ENCODE measurements at places on chromosomes 13 and 19.

- DNase-seq: no peak
Measured at GRCh38 chr19:1004204-1004802, 4.1 kb downstream of the GRIN3B start.

DNA sequence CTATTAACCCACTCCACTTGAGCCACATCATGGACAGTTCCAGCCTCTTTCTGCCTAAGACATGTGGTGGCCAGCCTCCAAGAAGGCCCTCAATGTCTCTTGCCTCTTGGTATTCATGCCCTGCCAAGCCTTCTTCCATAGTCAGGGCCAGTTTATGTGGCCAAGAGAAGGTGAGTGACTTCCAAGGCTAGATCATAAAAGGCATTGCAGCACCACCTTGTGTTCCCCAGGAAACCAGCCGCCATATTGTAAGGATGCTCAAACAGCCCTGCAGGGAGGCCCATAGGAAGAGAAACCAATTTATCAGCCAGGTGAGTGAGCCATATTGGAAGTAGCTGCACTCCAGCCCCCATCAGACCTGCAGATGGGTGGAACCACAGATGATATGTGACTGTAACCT lies 12.3 kb upstream of the DNMT1 start:
- DNase-seq: no peak

DNA sequence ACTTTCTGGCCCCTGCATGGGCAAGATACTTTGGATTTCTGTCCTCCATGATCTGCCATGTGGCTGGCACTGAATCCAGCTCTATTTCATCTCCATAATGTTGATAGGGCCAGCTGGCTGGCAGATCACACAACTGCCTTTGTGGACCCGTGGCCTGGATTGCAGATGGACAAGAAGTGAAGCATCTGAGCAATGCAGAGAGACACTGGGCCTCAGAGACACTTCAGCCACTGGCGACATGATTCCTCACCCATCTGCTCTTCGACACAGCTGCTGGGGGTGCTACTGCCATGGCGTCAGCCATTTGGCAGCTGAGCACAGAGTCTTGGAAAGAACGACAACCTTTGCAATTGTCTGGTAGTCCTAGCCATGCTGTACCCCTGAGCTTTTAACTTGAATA lies 79.5 kb upstream of the MYO16 start:
- no peak for DNase-seq

DNA sequence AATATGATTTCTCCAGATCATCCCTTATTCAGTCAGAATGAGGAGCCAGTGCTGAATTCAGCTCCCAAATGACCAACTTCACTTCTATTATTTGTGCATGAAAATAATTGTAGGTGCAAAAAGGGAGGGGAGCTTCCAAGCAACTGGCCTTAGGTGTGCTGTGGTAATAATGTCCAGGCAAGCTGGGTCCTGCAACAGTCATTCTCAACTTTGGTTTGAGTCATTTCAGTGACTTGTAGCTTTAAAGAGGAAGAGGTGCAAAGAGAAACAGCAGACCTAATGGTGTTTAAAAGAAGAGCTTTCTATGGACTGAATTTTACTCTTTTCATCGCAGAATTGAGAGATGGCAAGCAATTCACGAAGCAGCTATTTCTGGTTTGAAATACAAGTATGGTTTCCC lies 29.2 kb upstream of the FGF9 start:
- no peak for DNase-seq

DNA sequence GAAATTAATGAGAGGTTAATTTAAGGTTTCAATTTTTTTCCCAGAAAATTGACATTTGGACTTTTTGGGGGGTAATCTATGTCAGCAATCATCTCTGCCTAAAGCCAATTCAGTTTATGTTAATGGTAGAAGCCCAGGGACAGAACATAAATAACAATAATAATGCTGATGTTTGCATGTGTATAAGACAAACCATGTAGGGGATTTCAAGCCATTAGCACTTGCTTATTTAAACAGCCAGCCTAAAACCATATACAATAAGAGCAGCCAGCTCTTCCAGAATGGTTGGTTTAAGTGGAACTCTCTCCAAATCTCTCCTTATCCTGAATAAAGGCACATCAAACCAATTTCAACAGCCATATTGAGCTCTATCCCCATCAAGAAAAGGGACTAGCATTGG lies 7.0 kb upstream of the FOXO1 start:
- DNase-seq: no peak

GRCh38 chr19:41864374-41864773 lies 4.3 kb downstream of the RPS19 start:
- no peak for DNase-seq

DNA sequence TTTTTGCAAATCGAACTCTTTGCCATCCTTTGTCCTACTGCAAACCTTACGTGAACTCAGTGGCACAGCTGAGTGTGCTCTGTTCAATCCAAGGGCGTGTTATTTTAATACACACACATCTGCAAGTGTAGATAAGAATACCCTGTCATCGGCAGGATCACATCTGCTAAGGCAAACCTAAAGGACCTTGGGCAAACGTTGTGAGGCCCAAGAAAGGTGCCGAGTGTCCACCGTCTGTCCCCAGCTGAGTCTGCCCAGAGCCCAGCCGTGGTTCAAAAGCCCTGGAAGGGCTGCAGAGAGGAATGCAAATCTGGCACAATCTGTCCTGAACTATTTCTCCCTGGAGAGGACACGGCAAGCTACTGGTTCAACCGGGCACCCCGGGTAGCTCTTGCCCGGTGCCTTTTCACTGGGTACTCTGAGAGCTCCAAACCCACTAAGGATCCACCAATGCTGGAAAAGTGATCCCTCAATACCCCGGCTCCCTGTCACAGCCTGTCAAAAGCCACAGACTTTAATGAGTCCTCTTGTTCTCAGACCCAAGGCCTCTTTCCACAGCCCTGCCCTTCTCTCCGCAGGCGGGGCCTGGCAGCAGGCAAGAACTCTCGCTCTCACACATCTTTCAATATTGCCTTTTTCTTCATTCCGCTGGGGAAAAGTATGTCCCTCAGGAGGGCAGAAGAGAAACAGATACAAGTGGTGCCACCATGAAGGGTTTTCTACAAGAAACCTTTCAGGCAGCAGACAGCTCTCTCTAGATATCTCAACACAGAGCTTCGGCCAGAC lies 17.0 kb downstream of the SLC7A1 start:
- DNase-seq: no peak

- DNase-seq: no peak
Measured at GRCh38 chr13:41157048-41157717, 24.6 kb upstream of the KBTBD6 start.

- DNase-seq: no peak
Measured at GRCh38 chr13:100044936-100045335, 44.0 kb upstream of the PCCA start.

DNA sequence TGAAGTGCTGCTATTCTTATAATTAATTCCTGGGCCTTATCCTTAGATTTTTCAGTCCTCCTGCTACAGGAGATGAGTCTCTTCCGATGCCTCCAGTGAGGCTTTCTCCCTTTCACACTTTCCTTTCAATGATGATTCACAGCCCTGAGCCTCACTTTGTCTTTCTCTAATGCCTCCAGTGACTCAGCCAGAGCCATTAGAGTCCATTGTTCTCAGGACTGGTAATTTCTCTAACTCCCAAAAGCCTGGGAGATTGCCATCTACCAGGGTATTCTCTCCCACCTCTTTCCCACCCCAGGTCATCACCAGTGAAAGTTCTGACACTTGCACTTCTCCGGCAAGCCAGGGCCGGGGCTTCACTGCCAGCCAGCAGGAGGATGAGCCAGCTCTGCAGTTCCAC lies 49.6 kb upstream of the ARGLU1 start:
- peak; percentile 49 for DNase-seq

DNA sequence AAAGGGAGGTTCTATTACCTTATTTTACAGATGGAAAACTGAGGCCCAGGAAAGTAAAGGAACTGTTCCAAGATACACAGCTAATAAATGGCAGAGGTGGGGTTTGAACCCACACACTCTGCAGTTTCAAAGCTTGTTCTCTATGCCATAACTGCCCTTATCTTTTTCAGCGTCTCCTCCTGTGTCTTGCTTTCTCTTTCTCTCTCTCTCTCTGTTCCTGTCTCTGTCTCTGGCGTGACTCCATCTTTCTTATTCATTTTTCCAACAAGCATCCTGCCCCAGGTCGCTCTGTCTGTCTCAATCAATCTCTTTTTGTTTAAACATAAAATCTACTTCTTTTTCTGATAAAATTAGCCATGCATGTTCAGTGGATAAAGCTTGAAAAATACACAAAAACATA lies 3.2 kb upstream of the IFNL4 start:
- no peak for DNase-seq

DNA sequence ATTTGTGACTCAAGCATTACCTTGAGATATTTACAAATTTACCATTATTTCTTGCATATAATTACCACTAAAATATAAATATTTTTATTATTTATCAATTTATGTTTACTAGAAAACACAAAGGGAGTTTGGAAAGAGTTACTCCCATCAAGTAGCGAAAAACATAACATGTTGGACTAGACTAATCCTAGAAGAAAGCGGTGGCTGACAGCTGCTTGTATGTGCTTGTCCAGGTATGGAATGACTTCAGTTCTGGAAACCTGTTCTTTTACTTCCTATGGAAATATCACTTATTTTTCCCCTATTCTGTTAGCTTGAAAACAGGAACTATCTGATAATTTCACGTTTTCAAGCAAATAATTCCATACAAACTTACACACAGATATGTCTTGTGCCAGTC lies 28.5 kb downstream of the SLITRK1 start:
- DNase-seq: no peak

DNA sequence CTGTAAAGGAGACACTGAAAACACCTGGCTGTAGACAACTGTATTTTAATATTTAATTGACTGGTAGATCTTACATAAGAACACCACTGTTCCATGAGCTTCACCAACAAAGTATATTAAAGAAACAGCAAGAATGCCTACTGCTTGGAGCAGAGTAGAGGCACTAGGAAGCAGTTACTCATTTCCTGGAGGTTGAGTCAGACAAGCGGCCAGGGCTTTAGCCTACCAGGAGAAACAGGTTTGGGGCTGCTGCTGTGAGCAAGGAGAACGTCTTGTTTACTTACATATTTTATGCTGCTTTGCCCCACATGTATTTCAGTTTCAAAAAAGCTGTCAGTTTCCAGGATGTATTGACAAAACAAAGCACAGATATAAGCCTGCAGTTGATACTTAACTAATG lies 33.4 kb downstream of the ALG5 start:
- DNase-seq: no peak

All from vagina (tissue), 2 donors.